ENCODE measurements at places on chromosomes 13 and 19.

GRCh38 chr19:5590151-5590864 lies 22.6 kb upstream of the TINCR start:
- DNase-seq, result no peak

DNA sequence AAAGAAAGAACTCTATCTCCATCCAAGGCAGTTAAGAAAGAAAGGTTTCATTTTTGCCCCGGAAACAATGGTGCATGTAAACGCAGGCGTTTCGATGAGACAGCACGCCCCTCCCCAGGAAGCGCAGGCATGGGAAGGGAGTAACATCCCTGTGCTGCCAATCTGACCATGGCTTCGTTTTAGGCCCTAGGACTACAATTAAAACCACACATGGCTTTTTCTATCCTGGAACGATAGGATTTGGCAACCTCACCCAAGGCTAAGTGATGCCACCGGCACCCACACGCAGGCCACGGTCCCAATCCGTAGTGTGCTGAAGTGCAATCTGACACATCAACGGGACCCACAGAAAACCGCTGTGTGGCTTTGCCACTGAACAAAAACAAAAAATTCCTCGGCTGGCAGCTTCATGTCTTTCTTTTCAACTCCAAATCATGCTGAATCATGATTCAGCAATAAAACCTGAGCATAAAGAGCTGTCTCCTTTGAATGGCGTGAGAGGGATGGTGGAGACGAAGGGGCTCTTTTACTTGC lies 24.2 kb downstream of the RANBP3 start:
- DNase-seq, result peak; percentile 65

- DNase-seq, result no peak
Measured at GRCh38 chr13:100195568-100195967, 106.7 kb downstream of the PCCA start.

GRCh38 chr13:98945863-98946605 lies 31.8 kb downstream of the DOCK9 start:
- DNase-seq, result no peak

DNA sequence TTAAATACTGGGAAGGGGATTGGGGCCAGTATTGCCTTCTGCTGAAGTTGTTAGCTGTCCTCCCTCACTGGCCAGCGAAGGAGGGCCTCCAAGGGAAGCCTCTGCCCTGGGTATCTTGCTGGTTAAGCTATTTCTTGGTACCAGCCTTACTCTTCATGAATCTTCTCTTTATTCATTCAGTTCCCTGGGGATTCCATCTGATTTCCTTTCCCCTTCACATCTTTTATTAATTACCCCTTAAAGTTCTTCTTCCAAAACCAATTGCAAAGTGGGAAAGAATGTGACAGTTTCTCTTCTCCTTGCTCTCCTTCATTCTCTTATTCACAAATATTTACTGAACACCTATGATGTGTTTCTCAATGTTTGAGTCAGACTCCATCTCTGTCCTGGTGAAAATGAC lies 36.7 kb upstream of the STK24 start:
- DNase-seq, result no peak

DNA sequence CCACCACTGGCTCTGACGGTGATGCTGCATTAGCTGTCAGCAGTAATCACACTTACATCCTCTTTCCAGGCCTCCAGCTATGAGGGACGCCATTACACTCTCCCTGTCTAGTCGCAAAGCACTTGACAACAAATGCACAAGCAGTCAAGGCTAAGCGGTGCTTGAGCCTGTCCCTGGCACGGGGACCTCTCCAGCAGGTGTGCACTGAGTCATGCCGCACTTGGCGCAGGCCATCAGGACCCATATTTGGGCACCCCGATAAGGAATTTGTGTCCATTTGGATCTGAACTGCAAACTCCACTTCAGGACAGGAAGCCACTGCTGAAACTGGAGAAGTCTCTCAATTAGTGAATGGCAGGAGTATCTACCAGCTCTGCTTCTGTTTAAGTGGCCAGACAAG lies 301.9 kb upstream of the OBI1 start:
- DNase-seq, result no peak

DNA sequence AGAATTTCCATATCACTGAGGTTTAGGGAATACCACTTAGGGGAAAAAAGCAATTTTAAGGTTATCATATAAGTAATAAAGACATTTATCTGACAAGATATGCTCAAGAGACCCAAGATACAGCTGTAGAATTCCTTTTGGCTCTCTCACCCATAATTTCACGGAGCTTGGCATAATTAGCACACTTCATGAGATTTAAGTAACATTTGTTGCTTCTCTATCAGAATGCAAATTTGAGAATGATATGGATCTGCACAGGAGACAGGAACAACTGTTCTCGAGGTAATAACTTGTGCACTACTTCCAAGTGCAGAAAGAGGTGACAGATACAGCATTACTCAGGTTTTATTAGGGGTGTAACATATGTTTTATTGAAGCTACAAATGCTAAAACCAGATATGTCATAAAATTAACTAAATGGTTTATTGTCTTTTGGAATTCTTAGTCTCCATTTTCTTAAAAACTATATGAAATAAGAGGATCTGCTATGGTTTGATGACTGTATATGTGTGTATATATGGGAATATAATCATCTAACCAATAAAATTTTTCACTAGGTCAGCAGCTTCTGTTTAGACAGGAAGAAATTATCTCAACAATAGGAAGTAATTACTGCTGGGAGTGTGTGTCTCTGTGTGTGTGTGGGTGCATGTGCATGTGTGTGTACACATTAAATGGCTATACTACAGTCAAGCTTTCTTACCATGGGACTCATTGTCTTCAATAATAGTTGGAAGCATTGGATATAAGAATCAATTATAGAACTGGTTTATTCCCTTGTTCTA lies 401.3 kb downstream of the PCDH17 start:
- no peak for DNase-seq

DNA sequence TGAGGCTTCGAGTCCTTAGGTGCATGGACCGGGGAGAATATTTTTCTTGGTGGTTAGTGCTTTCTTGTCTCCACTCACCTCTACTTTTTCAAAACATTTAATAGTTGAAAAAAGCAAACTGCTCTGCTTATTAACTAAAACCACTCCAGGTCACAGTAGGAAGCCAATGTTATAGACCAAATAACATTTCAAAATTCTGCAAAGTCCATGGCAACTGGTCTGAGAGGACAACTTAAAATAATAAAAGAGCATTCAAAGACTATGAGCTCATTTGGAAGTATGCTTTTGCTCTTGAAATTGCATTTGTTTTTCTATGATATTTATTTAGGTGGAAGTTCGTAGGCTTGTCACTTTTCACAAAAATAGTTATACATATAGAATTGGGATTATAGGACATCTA lies 483.0 kb downstream of the DCT start:
- no peak for DNase-seq

DNA sequence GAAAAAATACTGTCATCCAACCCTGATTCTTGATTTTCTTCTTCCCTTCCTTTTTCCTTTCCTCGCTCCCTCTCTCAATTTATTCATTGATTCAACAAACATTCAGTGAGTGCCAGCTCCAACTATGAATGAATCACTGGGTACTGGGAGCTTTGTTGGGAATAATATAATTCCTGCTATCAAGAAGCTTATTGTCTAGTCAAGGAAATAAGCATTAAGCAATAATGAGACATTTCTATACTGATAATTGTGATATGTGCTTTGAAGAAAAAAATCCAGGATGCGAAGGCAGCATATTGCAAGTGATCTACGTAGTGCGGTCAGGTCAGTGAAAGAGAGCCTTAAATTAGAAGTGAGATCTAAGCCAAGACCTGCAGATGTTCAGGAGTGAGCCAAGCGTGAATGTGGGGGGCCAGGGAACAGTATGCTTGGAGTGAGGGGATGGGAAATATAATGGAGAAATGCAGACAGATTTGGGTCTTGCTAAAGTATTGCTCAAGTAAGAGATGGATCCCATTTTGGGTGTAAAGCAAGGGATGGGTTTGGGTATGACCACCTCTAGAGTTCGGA lies 253.5 kb downstream of the LHFPL6 start:
- no peak for DNase-seq

GRCh38 chr13:76293346-76293745 lies 592.9 kb downstream of the KCTD12 start:
- DNase-seq, result no peak

GRCh38 chr13:31996601-31997000 lies 35.0 kb upstream of the FRY start:
- no peak for DNase-seq

GRCh38 chr19:6333439-6333838 lies at the start of gene ACER1:
Gene ACER1, minus strand, starts transcription at chr19:6333612. Its CDS starts 61 bp downstream, at chr19:6333551.
- DNase-seq, result no peak

DNA sequence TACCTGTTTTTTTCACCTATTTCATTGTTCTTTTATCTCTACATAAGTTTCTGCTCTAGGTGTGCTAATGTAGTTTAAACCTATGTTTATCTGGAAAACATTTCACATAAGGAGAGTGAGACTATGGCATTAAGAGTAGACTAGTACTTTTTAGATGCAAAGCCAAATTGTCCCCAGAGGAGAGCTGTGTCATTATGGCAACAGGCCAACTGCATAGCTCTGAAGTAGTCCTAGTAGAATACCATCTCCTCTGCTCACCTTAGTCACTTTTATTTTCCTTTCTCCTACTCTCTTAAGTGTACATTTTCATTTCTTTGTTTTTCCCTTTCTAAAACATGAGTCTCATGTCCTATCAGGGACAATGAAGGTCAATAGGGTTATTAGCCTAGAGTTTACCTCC lies 123.1 kb downstream of the ITGBL1 start:
- DNase-seq, result no peak

GRCh38 chr19:31498781-31499180 lies 149.5 kb upstream of the TSHZ3 start:
- no peak for DNase-seq

DNA sequence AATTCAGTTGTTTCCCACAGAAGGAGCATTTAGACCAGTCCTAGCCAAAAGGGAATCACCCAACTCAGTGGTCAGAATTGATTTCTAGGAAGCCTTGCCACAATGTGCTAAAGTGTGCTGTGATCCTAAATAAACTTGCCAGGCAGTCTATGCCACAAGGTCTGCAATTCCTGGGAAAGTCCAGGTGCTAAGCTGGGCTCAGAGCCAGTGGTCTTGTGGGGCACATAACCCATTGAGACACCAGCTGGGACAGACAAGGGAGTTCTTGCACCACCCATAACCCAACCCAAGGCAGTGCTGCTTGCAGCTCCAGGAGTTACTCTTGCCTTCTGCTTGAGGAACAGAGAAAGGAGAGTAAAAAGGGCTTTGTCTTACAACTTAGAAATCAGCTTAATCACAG lies 489.5 kb upstream of the SPRY2 start:
- DNase-seq, result no peak

- peak; percentile 75 for DNase-seq
Measured at GRCh38 chr19:50147462-50148423, 15.3 kb downstream of the IZUMO2 start.

GRCh38 chr13:61857198-61857597 lies 441.5 kb upstream of the PCDH20 start:
- DNase-seq, result no peak

DNA sequence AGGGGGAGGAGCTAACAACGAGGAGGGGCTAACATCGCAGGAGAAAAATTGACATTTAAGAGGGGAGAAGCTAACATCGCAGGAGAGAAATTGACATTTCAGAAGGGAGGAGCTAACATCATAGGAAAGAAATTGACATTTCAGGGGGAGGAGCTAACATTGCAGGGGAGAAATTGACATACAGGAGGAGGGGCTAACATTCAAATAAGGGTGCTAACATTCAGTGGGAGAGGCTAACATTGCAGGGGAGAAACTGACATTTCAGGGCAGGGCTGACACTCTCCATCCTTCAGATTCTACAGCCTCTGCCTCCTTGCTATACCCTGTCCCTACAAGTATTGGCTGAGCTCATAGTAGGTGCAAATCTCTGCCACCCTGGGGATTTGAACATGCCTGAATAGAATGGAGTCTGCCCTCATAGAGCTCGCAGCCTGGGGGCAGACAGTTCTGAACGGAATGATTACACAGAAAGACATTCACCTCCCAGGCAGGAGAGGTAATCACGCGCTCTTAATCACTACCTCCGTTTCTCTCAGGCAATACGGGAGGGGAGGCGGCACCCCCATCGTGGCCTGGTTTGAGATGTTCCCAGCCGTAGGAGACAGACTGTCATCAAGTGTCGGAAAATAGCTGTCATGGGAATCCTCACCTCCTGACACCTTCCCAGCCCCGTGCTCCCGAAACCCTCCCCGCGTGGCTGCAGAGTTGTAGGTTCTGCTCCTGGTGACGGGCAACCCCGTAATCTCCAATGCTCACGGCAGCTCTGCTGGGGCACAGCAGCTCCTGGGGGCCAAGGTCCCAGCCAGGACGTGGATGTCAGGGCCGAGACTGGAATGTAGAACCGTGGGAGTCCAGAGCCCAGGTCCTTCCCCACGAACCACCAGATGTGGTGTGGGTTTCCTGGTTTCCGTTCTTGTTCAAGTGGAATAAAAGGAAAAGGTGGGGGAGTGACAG lies 9.5 kb downstream of the GPR32 start:
- no peak for DNase-seq

- no peak for DNase-seq
Measured at GRCh38 chr13:21583478-21583877, 20.5 kb downstream of the MICU2 start.

- DNase-seq, result no peak
Measured at GRCh38 chr13:27966641-27967202, 2.4 kb downstream of the CDX2 start.

GRCh38 chr19:15551293-15552004 lies 43.1 kb downstream of the CYP4F22 start:
- DNase-seq, result peak; percentile 74

All from activated naive CD4-positive, alpha-beta T cell treated with anti-CD3 and anti-CD28 coated beads, Interleukin-2, amount 10 ng/mL, durations not matched to agents 7 days and 5 days (primary cell).